ENCODE measurements at places on chromosomes 3 and 15. TPM values are rescaled to one million over a fixed set of nuclear protein-coding genes. Genes with fewer than 3 reads are reported as not detected.

The CRYGS gene
- total RNA-seq: 3.2 TPM

DNA sequence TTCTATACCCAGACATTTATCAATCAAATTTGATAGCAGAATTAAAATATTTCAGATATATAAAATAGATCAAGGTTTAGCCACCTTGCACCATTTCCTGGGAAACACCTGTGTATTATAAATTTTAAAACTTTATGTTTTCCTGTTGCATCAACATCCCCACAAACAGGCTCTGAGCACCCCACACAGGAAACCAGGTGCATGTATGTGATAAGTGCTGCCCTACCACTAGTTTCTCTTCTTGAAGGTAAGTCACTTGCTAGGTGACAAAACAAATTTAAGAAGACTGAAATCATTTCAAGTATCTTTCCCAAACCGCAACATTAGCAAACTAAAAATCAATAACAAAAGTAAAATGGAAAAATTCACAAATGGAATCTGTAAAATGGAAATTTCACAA lies 496.1 kb upstream of the CCDC54 start:
- H3K27ac ChIP-seq: no peak overlapping the region
- no peak for DNase-seq
- H3K4me1 ChIP-seq: no peaks in the 10 kb centered on the region
- H3K36me3 ChIP-seq: no peaks in the 10 kb centered on the region

The DHFR2 gene
- total RNA-seq: 3.7 TPM

- no peaks in the 10 kb centered on the region for H3K4me1 ChIP-seq
- no peaks in the 10 kb centered on the region for H3K27me3 ChIP-seq
- H3K27ac ChIP-seq: no peak overlapping the region
- no peaks in the 10 kb centered on the region for H3K36me3 ChIP-seq
These were observed 20.7 kb upstream of the PRR23E start for GRCh38 chr3:127172211-127172610.

The SLC2A2 gene
- 4.0 TPM for total RNA-seq

The TM4SF1 gene
- total RNA-seq: 49.2 TPM

The GABRG3 gene
- total RNA-seq: not detected

The FBXW12 gene
- 1.7 TPM for total RNA-seq

Data from Caco-2 (cell line).